ENCODE measurements at places on chromosomes 7 and 10. TPM values are rescaled to one million over a fixed set of nuclear protein-coding genes. Genes with fewer than 3 reads are reported as not detected.

DNA sequence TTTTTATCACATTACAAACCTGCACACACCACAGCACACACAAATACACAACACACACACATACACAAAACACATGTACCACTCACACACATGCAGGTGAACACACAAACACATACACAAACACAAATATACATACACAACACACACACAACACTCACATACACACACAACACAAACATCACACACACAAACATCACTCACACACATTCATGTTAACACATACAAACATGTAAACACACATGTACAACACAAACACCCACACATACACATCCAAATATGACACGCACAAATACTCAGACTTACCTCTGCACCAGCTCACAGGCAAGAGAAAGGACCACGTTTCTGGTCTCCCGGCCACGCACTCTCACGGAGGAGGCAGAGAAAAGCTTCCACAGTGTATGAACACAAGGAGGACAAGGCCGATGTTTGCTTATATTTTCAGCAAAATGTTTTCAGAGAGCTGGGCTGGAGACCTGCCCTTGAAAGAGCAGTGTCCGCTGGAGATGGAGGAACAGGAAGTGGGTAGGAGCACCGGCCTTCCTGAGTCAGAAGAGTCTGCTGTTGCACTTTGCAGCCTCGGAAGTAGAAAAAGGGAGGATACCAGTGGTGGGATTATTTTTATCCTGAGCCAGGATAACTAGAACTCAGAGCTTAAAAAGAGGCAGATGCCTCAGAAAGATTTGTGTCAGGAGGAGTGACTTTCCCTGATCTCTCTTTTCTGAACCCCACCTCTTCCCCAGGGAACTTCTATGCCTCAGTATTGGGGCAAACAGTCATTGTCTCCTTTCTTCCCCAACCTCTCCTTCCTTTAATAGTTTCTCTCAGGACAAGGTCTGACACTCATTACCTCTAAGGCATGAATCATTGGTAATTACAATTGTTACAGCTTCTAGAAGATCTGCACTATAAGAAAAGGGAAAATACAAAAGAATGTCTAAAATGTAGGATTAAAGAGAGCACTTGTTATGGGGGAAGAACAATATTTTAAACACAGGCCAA lies at the start of gene GIMAP6:
GIMAP6 (minus strand) TSS at position 520 of the 999 bp plus-strand sequence. CDS start 2,243 bp downstream, outside the sequence.
- H3K36me3 ChIP-seq: no peaks in the 10 kb centered on the region
- H3K4me3 ChIP-seq: peak within 1 kb of the TSS; percentile 35
- H3K4me1 ChIP-seq: no peaks in the 10 kb centered on the region
- no peaks in the 10 kb centered on the region for H3K27me3 ChIP-seq
- no peak for DNase-seq
- peak within 1 kb of the TSS; percentile 78 for H3K27ac ChIP-seq

Gene PEX1
- total RNA-seq: 52.8 TPM

DNA sequence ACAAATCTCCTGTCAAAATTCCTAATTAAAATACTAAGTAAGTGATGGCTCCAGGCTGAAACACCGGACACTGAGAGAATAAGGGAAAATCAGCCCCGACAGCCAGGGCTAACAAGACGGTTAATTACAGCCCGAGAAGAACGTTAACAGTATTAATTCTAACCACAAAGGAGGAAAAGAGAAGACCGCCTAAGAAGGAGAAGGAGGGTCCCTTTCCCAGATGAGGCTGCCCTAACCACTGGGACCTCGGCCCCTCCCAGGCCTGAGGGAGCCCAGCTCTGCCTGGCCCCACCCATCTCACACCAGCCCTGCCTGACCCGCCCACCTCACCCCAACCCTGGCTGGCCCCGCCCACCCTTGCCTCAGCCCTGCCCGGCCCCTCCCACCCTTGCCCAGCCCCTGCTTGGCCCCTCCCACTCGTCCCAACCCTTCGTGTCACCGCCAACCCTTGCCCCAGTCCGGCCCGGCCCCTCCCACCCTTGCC lies 51.3 kb downstream of the PWWP2B start:
- H3K27me3 ChIP-seq: no peaks in the 10 kb centered on the region
- H3K27ac ChIP-seq: peak overlapping the region; percentile 92
- peaks cover 21% of the 10 kb centered on the region for H3K4me1 ChIP-seq
- H3K4me3 ChIP-seq: peak overlapping the region; percentile 21
- H3K36me3 ChIP-seq: no peaks in the 10 kb centered on the region

Gene OR6V1
- total RNA-seq: not detected
